Cerebellar nuclear complex (tissue), 1 donor: ENCODE measurements at places on chromosomes 3 and 15.

- DNase-seq: no peak
Measured at GRCh38 chr3:53235545-53235944, 20.3 kb downstream of the TKT start.

GRCh38 chr3:124263168-124263567 lies 271.2 kb upstream of the ROPN1 start:
- DNase-seq: no peak

DNA sequence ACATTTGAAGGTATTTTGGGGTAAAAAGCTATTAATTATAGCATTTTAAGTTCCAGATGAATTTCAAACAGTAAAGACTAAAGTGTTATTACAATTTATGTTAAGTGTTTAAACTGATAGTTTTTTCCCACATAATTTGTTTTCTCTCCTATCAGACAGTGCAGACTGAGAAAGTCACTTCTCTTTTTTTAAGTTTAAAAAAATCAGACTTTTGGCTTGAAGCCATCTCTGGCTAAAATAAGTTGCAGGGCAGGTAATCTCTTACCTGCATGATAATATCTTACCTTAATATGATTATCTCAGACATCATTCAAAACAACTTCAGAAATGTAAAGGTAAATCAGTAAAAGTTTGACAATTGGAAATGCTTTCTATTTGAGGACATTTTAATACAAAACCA lies 21.5 kb upstream of the RAB6B start:
- DNase-seq: no peak

DNA sequence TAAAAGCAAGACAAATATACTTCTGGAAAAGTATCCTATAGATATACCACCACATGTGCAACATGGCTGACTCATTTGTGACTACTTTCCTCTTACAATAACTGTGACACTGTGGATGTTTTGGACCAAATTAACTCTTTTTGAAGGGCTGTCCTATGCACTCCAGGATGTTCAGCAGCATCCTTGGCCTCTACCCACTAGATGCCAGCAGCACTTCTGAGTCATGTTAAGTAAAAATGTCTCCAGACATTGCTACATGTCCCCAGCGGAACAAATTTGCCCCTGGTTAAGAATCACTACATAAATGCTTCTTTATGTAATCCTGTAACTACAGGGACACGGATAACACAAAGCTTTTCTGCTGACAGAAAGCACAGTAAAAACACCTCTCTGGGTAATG lies 32.0 kb downstream of the RUVBL1 start:
- DNase-seq: no peak

GRCh38 chr3:129911261-129911861 lies 17.9 kb upstream of the TMCC1 start:
- DNase-seq: no peak

DNA sequence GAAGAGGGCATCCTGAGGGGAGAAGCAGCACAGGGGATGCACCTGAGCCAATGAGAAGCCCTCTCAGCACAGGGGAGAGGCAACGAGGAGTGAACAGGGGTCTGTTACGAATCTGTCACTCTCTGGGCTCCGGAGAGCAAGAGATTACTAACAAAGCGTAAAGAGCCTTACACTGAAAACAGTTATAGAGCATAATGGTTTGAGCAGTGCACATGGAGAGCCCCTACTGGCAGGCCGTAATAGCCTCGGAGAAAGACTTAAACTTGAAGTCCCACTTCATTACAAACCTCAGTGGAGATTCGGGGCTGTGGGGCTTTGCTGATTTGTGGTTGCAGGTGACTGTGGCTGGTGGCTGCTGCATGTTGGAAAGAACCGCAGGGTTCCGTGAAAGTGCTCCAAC lies 271.5 kb upstream of the TMC3 start:
- DNase-seq: no peak

DNA sequence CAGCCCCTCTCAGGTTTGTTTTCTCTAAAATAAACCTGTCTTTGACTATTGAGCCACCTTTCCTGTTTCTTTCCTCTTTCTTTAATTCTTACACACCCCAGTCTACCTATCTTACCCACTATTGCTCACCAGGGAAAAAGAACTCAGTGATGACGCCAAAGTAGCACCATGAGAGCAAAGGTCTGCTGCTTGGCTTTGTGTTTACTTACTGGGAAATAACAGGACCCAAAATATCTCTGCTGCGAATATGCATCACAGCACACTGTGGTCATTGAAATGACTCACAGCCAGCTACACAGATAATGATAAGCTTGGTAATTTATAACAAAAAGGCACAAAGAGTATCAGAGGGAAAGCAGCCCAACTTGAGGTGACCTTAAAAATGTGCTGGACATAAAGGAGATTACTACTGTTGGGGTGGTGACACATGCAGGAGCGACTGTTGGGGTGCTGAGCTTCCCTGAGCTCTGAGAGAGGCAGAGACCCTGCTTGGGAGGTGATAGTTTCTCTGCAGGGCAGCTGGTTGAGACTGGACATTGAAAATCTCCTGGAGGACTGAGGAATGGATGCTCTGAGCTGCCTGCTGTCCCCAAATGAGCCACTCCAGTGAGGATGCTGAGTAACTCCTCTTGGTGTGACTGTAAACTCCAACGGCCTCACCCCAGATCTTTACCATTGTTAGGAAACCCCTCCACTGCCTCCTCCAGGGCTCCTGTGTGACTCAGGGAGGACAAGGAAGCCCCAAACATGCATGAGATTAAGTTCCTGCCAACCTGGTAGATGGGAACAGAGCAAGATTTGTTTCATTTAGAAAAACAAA lies 14.5 kb downstream of the EFCAB12 start:
- DNase-seq: no peak

DNA sequence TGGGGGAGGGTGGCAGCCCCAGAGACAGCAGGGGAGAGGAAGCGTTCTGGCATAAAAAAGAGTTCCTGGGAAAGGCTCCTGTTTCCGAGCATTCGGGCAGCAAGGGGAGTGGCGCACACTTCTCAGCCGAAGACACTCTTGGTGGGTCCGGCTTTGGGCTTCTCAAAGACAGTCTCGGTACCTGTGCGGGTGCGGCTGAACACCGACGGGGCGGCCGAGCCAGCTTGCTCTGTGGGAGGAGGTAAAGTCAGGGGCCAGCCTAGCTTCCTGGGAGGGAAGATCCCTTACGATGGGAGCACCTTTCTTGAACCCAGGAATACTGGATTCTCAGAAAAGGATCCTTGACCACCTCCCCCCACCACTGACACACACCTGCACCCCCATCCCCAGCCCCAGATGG lies 1.6 kb downstream of the MUSTN1 start:
- DNase-seq: no peak

DNA sequence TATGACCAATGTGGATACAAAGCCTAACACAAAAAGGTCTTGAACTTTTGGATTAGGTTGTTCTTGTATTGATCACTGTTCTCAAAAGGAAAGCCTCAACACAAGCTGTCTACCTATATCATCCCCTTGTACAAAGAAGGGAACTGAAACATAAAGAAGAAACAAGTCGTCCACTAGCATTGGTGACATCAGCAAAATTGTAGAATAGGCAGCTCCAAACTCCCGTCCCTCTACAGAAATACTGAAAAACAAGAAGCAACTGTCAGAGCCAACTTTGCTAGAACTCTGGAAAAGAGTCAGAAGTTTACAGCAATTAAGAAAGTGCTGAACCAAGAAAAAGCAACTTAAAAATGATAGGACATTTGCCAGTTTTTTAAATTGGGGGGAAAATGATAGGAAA lies 7.5 kb upstream of the NR1I2 start:
- DNase-seq: no peak

GRCh38 chr3:192260116-192261010 lies 467.0 kb downstream of the FGF12 start:
- DNase-seq: no peak

DNA sequence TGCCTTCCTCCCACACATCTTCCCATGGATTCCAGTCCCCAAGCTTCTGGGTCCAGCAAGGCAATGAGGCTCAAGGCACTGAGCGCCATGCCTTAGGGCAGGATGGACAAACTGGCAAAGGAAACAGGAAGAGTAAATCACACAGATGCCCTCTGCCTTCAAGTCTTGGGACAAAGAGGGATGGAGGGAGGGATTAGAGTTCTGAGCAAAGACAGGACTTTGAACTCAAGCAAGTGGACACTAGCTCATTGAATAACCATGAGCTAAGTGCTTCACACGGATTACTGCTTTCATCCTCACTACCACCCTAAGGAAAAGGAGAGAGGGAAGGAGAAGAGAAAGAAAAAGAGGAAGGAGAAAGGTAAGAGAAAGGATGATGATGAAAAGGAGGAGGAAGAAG lies 7.6 kb upstream of the THBS1 start:
- DNase-seq: no peak

- no peak for DNase-seq
Measured at GRCh38 chr15:66658044-66658443, 44.0 kb upstream of the SMAD6 start.

- no peak for DNase-seq
Measured at GRCh38 chr15:63476229-63476632, 28.2 kb upstream of the USP3 start.

DNA sequence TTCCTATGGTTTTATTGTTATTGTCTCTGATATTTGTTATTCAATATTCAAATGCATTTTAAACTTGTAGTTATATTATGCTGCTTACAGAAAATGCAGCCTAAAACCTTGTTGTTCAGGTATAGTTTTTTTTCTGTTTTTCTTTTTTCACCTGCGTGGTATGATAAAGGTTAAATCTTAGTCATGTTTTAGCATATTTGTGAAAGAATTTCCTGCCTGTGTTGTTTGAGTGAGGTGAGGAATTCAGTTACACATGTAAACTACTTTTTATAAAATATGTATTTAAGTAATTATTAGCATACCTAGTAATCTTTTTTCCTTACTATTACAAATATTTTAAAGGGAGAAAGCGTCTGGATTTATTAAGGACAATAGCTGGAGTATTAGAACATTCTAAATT lies 90.0 kb upstream of the NAALADL2 start:
- DNase-seq: no peak

DNA sequence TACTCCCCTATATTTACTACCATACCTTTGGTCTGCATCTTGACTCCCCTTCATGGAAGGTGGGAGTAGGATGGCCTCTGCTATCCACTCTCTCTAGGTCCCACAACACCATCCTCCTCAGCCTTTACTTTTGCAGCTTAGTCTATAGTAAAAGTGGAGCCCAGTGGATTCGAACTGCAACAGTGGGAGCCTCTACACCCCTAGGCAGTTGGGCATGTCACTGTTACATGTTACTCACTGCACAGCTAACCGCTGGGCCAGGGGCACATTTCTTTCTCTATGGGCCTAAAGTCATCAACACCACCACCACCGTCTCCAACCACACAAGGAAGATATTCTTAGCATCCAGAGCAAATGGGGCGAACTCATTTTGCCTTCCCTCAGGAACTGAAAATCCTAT lies 62.9 kb downstream of the KLF13 start:
- DNase-seq: no peak

DNA sequence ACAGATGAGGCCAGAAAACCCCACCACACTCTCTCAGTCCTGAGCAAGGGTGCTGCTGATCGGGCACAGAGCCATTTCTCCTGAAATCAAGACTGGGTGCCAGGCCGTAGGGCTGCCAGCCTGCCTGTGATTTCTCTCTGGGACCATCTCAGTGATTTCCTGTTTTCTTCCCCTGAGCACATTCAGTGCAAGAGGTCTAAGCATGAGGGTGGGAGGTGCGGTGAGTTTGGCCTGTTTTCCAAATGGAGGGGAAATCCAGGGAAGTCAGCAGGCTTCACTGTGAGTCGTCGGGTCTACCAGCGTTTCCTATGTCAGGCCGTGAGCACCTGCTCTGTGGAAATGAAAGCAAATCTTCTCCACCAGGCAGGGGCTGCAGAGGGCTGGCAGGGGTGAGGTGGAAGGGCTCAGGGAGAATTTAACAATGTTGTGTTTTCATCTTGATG lies 82.3 kb downstream of the ST6GAL1 start:
- DNase-seq: no peak

- no peak for DNase-seq
Measured at GRCh38 chr3:141039589-141039988, 11.6 kb upstream of the SPSB4 start.

DNA sequence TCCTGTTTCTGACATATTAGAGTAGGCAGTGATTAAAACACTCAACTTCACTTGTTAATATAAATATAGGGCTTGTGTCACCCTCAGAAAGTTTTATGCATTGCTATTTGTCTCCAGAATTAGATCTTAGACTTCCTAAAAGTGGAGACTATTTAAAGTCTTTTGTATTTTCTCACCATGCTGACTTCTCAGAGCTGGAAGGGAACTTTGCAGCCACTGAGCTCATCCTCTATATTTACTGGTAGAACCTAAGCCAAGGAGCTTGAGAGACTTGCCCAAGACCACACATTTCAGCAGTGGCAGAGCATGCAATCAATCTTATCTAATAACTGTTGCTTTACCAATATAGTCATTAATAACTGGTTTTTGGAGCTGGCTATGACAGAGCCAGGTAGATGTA lies 53.2 kb downstream of the STAC start:
- no peak for DNase-seq

DNA sequence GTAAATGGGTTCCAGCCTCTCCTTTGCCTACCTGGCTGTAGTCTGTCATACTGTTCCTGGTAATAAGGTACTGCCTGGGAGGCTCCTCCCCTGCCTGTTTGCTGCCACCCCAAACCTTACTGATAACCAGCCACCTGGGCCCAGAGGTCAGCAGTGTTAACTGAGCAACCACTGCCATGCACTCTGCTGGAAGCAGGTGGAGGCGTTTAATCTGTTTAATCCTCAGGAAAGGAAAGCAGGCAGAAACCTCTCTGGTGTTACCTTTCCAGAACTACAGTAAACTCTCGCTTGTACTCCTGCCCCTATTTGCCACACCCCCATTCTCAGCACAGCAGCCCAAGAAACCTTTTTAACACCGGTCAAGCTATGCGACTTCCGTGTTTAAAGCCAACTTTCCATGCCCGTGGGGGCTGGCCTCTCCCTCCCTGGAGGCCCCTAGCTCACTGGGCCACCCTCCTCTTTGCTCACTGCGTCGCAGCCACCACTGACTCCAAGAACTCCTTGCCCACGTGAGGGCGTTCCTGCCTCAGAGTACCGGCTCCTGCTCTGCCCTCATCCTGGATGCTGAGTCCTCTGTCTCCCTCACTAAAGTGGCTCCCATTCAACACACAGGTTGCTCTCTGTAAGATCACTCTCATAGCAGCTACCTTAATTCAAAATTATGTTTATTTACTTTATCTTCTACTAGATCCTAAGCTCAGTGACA lies 8.3 kb downstream of the BDH1 start:
- peak; percentile 47 for DNase-seq

DNA sequence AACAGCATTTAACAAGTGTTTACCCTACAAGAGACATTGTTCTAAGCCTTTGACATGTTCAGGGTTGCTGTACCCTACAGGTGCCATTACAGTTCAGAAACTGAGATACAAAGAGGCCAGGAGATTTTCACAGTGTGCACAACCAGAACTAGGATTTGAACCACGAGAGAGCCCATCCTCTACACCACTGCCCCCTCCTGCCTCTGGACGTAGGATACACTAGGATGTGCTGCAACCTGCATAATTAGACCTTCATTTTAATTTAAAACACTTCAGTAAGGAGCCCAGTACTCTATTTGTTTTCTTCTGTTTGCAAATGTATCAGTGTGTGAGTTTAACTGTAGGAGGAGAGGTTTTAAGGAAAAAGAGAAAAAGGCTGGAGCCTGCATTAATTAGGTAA lies 123.1 kb upstream of the RARB start:
- DNase-seq: no peak
